ENCODE measurements at places on chromosomes 6 and 20.

DNA sequence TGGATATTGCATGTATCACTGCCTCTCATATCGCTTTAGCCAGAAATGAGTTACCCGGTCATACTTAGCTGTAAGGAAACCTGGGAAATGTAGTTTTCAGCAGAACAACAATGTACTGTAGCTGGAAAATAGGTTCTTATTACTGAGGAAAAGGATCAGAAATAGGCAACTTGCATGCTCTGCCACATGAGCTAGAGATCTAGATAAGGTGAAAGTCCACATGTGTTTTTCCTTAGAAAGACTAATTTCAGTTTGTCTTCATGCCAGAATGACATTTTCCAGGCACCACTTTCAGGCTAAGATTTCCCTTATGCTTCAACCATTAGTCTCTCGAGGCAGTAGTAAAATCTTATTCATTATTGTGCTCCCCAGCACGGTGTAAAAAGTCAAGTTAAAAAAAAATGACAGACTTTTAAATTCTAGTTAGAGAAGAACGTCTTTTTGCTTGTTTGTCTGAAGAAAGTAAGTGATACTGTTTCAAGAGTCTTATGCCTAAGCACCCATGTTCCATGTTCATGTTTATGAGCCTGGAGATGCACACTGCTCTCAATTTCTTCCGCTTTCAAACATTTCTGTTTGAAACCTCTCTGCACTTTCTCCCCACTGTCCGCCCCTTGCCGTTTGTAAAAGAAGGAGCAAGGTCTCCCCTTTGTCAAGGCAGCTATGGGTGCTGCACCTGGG is 67.6 kb downstream of the ZNF831 start:
- no peak for DNase-seq

DNA sequence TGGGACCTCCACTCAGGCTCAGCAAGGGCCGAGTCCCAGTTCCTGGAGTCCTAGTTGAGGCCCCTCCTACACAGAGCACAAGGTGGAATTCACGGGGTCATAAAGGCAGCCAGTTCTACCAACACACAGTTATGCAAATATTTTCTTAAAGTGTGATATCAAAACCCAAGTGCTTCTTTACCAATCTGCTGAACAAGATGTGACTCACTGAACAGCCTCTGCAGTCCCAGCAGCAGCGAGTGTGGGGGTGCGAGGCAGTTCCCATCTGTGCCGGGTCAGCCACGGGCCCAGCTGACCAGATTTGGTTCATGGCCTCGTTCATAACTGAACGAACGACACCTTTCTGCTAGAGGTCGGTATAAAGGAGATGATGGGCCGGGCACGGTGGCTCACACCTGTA is 4.5 kb upstream of the TCEA2 start:
- no peak for DNase-seq

GRCh38 chr20:35743693-35744491 is 1.8 kb upstream of the RBM39 start:
- peak; percentile 44 for DNase-seq

- no peak for DNase-seq
Measured at GRCh38 chr6:1923449-1923848, 313.7 kb downstream of the FOXC1 start.

DNA sequence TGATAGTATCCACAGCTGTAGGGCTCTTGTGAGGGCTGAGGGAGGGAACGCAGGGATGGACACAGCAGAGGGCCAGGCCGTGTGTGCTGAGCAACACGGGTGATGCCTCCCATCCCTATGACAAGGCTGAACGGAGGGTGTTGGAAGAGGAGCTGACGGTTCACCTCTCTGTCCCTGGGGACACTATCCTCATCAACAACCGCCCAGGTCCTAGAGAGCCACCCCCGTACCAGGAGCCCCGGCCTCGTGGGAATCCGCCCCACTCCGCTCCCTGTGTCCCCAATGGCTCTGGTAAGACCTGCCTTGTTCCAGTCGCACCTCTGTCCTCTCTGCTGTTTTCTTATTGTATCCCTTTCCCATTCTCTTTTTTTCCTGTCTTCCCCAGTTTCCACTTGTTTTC is 10.1 kb downstream of the DDR1 start:
- no peak for DNase-seq

DNA sequence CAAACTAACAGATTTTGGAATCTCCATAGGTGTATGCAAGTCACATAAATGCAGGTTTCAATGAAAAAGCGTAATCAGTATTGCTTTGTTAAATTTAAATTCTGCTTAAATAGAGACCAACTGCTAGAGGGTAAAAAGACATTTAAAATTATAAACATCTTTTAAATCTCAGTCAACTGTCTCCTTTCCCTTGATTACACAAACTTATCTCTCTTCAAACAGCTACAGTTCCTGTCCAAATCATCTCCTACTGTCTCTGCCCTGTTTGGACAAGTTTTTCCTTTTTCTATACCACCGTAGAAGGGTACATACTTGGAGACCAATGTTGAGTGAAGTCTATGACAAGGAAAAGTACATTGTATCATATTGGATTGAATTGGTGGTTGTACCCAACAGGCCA is 43.5 kb downstream of the AGPAT4 start:
- DNase-seq, result no peak

- no peak for DNase-seq
Measured at GRCh38 chr20:56826705-56827665, 197.9 kb downstream of the TFAP2C start.

DNA sequence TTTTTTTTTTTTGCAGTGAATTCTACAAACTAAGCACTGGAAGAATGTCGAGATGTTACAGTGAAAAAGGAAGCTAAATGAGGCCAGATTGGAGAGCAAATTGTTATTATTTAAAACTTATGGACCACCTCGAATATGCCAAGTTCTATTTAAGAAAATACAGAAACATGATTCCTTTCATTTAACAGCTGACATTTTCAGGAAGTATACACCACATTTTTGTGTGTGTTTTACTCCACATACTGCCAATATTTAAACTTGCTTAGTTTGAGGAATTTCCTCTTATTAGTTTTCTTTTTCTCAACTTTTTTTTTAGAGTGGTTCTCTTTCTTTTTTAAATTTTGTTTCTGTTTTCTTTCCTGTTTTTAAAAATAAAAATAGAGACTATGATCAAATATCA is 37.0 kb upstream of the GCLC start:
- DNase-seq, result no peak

DNA sequence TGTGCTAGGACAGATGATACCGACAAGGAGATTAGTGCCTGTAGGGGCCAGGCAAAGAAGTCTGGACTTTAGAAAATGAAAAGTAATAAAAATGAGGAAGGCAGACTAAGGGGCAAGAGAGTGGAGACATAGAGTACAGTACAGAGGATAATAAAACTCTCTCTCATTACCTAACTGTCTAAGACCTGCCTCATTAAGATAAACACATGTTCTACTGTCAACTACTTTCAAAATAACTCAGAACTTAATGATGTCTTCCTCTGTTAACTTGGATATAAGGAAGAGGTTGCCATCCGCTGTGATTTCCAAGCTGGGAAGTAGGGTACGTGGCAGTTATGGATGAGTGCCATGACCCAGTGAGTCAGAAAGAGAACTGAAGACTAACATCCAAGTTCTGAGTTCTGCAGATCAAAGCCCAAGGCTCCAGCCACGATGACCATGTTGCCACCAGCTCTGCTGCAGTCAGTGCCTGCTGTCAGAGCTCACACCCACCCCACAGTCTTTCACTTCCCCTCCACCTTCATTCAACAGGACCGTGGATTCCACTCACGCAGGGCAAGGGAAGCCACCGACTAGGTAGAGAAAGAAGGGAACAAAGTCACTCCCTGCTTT is 81.8 kb downstream of the KIF16B start:
- DNase-seq, result peak; percentile 2

GRCh38 chr6:144302701-144303372 is 17.7 kb downstream of the UTRN start:
- DNase-seq, result no peak

- DNase-seq, result no peak
Measured at GRCh38 chr20:25459916-25460535, 52.6 kb downstream of the GINS1 start.

GRCh38 chr20:63123331-63123741 is 92.6 kb downstream of the YTHDF1 start:
- no peak for DNase-seq

DNA sequence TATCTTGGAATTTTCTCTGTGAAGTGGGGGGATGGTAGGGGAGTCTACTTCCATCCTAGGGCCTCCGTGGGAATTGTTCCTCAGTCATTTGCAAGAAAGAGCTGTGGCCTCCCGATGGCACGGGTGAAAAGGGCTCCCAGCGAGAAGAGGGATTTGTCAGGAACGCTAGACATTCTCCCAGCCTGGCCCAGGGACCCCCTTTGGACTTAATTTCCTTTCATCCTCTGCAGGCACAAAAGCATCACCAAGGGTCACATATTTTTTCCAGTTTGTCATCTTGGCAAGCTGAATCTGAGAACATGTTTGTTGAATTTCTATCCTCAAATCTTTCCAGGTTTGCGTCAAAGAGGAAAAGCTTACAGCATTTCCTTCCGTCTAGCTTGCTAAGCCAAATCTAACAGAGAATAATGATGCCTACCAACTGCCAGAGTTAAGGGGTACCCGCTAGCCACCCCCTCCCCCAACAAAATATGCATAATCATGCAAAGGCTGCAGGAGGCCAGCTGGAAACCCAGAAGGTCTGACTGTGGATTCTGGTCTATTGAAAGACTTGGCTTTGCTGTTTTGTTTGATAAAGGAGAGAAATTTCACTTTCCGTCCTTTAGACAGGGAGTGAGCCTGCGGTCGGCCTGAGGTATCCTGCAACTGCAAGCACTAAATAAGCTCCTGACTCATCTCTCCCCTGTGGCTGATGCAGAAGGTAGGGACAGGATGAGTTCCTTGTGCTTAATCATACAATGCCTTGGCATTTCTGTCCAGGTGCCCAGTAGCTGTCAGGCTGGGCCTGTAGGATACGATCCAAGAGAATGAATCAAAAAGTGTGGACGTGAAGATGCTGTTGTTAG is 23.1 kb downstream of the PSMG4 start:
- DNase-seq, result no peak

DNA sequence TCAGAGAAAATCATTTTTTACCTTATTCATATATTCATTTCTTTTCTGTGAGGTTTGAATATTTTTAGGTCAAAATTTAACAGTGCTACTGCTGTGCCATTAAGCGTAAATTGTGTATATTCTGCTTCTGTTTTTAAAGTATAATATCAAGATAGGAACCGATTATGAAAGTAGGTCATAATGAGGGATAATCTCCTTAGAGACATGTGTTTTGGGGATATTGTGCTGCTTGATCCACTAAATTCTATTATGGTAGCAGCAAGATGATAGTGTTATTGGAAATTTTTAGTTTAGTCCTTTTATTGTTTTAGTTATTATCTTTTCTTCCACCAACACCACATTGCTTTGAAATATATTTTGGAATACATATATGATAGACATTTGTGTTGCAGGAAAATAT is 244.0 kb downstream of the RIMS1 start:
- no peak for DNase-seq

GRCh38 chr20:53872081-53872541 is 198.3 kb downstream of the BCAS1 start:
- no peak for DNase-seq

DNA sequence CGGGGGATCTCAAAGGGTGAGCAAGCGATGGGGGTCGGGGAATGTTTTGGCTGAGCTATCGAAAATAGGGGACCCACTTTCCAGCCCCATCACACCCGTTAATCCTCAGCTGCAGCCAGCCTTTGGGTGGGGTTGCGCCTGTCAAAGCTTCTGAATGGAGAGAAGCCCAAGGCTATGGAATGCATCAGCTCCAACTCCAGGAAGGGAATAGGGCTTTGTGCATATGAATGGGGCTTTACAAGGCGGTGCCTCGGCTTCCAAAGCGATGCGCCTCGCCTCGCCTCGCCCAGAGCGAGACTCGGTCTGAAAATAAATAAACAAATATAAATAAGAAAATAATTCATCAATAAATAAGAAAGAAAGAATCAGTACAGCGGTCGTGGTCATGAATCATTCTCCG is 751.4 kb upstream of the DEFB115 start:
- no peak for DNase-seq
